ENCODE measurements at places on chromosomes 4 and X.

DNA sequence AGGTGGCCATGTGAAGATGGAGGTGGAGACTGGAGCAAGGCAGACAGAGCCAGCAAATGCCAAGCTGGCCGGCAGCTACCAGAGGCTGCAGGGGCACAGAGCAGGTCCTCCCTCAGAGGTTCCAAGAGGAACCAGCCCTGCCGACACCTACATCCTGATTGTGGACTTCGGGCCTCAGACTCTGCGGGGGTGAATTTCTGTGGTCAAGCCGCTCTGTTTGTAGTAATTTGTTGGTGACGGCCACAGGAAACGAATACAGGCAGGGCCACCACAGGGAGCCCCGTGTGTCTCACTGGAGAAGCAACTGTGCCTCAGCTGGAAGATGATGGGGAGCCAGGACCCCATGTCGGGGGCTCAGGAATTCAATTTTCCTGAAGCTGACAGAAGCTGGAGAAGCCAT is 28.3 kb downstream of the ZFYVE28 start:
- DNase-seq: no peak

- DNase-seq: no peak
Measured at GRCh38 chr4:75886104-75886503, 16.1 kb downstream of the PPEF2 start.

DNA sequence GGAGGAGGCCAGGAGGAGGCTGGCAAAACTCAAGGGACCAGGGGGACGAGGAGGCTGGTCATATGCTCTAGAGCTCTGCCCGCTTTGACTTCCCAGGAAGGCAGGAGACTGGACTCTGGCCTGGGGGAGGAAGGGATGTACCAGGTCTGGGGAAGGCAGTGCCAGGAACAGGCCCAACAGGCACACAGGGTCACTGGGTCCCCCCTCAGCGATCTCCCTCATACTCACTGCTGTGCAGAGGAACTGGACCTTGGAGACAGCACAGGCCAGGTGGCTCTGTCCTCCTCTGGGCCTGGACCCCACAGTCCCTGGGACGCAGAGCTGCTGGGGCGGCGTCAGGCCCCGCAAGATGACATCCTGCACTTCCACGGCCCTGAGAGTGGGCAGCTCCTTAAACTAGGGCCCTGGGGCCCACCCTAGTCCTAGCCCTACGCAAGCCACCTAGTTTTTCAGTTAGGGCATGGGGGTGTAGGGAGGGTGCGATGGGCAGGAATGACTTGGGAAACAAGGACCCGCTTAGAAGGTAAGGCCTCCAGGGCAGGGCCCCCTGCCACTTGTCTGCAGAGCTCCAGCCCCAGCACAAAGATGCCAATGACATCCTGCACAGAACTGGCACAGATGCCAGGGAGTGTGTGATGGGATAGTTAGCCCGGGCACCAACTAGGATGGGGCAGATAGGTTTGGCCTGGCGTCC is 59.5 kb downstream of the HTRA3 start:
- DNase-seq: no peak

DNA sequence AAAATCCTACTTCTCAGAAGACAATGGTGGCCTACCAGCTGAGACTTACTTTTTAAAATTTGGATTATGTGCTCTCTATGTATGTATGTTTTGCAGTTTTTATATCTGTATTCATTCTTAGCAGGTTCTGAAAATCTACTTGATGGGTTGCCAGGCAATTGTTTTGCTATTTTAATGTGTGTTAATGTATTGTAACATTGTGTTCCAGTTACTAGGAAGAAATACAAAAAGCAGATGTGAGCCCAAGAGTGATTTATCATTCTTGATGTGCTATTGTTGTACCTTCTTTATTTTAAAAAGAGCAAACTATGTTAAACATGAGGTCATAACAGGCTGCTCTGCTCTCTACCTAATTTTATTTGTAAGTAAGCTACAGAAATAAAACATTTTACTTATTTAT is 81.9 kb downstream of the REPS2 start:
- no peak for DNase-seq

DNA sequence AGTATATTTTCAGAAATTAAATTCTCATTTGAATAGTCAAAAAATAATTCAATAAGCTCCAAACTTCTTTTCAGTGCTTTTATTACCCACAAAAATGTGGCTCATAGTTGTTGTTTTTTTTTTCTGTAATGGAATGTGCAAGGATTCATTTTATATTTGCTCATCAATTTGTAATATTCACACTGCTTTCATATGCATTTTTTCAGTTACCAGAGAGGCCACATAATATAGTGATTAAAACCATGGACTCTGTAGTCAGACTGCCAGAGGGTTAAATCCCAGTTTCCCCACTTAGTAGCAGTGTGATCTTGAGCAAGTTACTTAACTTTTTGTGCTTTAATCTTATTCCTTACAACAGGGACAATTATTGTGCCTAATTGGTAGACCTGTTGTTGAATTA is 64.5 kb downstream of the FAM9B start:
- no peak for DNase-seq

DNA sequence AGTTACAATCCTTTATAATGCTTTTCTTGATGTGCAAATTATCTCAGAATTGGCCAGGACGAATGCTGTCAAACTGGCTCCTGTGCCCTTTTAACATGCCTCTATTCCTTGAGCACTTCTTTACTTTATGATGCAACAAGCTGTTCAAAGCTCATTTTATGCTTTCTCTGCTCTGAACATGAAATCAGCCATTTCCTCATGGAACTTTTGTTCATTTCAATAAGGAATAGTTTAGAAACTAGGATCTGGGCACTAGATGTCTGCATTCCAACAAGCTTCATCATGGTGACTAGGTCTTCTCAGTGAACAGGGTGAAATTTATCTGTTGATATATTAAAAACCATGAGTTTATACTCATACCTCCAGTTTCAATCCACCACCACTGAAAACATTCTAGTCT is 87.3 kb upstream of the TEX13A start:
- DNase-seq: no peak

DNA sequence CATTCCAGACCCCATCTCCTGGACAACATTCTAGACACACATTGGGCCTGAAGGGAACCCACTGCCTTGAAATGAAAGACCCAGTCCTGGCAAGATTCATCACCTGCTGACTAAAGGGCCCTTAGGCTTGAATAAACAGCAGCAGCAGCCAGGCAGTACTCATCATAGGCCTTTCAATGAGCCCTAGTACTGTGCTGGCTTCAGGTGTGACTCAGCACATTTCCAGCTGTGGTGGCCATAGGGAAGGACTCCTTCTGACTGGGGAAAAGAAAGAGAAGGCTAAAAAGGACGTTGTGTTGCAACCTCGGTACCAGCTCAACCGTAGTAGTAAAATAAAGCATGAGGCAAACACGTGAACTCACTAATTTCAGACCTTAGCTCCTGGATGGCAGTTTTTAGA is 344.0 kb downstream of the ACTRT1 start:
- no peak for DNase-seq

- no peak for DNase-seq
Measured at GRCh38 chr4:149719806-149720205, 95.8 kb downstream of the IQCM start.

DNA sequence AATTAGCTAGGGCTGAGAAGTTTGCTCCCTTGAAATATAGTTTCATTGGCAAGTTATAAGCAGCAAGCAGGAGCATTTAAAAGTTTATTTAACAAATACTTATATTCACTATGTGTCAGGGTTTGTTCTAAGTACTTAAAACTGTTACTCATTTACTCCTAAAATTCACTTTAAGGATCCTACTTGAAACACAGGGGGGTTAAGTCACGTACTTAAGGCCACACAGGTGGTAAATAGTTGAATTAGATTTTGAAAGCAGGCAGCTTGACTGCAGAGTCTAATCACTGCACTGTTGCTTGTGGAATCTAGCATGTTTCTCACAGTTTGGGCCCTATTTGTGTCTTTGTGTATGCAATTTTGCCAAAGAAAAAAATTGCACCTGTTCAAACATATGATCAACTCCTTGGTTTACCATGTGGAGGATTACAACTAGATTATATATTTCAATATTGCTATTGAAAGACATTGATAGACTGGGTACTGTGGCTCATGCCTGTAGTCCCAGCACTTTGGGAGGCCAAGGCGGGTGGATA is 7.6 kb downstream of the SGMS2 start:
- DNase-seq: no peak

DNA sequence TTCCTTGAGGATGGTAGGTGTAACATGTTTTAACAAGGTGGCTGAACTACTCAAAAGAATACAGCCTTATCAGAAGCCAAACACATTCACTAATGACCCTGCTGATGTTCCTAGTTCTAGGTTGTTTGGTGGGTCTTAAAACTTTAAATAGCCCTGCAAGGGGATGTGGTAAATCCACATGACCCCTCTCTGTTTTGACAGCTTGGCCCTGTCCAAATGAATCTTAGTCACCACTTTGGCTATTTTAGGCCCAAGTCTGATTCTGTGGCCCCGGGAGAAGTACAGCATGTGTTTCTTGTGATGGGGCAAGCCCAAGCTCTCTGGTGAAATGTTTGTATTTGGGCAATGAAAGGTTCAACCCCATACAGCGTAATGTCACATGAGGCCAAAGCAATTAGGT is 54.5 kb upstream of the GPR34 start:
- DNase-seq: no peak

- DNase-seq: no peak
Measured at GRCh38 chr4:31051151-31051550, 331.0 kb downstream of the PCDH7 start.
